ENCODE measurements at places on chromosomes 11 and 22. TPM values are rescaled to one million over a fixed set of nuclear protein-coding genes. Genes with fewer than 3 reads are reported as not detected.

The C1QTNF4 gene
- total RNA-seq: not detected

The ATP5MG gene
- 63.7 TPM for total RNA-seq

The ANO1 gene
- total RNA-seq: not detected

The MUC2 gene
- not detected for total RNA-seq

The CHST1 gene
- 5.4 TPM for total RNA-seq

The KCNK7 gene
- total RNA-seq: 0.13 TPM

The CD3G gene
- not detected for total RNA-seq

The ANKRD13D gene
- total RNA-seq: 24.8 TPM

The POLR2F gene
- 44.9 TPM for total RNA-seq

The DDI1 gene
- not detected for total RNA-seq

The C11orf16 gene
- total RNA-seq: not detected

The MMP27 gene
- total RNA-seq: not detected

The GP1BB gene
- 2.7 TPM for total RNA-seq

The HSPB2 gene
- not detected for total RNA-seq

The DGCR2 gene
- 30.2 TPM for total RNA-seq

The FZD4 gene
- 147 TPM for total RNA-seq

The APOL5 gene
- not detected for total RNA-seq
